ENCODE measurements at places on chromosomes 12 and 14.

- DNase-seq: no peak
Measured at GRCh38 chr14:92108345-92109254, 2.2 kb upstream of the ATXN3 start.

DNA sequence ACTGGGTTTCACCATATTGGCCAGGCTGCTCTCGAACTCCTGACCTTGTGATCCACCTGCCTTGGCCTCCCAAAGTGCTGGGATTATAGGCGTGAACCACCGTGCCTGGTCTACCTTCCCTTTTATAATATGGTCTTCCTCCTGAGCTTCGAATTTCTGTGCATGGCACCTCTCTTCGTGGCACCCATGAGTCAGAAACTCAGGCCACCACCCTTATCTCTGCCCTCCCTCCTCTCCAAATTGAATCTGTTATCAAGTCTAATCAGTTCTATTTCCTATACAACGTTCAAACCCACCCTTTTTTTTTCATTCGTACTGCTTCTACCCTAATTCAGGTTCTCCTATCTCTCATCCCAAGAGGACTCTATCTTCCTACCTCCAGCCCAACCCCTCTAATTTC is 5.0 kb upstream of the TINF2 start:
- DNase-seq: no peak

DNA sequence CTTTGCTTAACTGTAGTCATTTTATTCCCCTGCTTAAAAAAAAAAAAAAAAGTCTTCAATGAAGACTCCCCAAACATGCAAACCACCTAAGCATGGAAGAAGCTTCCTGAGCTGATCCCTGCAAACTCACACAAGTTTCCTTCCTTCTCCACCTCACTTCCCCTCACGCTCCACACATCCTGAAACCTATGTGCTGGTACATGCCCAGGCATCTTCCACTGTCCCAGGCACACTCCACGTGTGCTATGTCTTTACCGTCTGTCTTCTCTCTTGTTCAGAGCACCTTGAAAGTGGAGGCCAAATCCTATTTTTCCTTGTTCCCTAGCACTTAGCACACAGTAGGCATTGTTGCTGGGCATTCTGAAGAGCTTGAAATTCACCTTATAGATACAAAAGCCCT is 13.4 kb downstream of the LRIG3 start:
- no peak for DNase-seq

DNA sequence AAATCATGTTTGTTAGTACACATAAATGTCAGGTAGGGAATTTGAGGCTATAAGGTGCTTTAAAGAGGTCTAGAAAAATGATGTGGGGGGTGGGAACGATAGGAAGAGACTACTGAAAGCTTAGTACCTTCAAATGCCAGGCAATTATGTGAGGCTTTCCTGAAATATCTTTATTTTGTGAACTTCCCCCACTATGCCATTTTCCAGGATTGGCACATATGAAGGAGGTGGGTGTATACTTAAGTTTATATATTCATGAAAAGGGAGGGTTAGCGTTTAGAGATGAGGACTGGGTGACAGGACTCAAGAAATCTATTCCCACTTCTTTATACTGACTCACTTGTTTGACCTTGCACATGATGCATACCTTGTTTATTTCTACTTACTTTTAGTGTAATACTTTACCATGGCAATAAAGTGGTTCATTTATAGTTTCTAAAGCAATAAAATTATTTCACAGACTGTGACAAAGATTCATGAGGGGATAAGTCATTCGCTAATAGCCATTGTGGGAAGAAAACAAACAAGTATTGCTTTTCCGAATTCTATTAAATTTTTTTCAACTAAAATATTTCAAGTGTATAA is 77.1 kb downstream of the PLEKHA5 start:
- no peak for DNase-seq

GRCh38 chr12:52813885-52814709 is at the start of gene KRT4:
TSS of gene KRT4 (minus strand) at chr12:52814116. CDS start at chr12:52814058, 58 bp downstream.
- no peak for DNase-seq

- DNase-seq: no peak
Measured at GRCh38 chr12:100185361-100185894, 15.2 kb upstream of the ACTR6 start.

Measured in activated gamma-delta T cell treated with Interleukin-2 at 50 U/mL for 16 hours (primary cell).